NCI-H524 (cell line): ENCODE measurements at places on chromosomes 6 and 20.

GRCh38 chr6:45438849-45439406 lies 61.2 kb upstream of the SUPT3H start:
- DNase-seq: no peak

- DNase-seq: no peak
These were observed 55.1 kb upstream of the HDDC2 start for GRCh38 chr6:125356884-125357283.

GRCh38 chr6:122372647-122373046 lies 26.8 kb upstream of the HSF2 start:
- peak; percentile 29 for DNase-seq

DNA sequence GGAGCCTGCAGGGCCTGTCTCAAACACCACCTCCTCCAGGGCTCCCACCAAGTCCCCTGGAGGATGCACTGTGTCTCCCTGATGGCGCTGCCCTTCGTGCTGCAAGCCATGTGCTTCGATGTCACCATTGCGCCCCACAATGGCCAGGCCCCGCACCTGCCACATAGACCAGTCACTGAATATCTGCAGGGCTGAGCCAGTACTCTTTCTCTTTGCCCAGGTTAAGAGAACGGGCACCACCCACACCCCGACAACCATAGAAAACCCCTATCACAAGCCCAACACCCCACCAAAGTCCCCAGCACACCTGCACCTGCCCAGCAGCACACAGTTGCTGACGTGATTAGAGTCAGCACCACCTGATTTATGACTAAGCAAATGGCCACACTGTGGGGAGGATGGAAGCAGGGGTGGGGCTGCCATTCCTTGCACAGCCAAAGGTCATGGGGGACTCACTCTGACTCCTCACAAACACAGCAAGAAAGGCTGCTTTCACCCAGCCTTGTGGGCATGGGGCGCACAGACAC lies 104.3 kb downstream of the SLC23A2 start:
- peak; percentile 16 for DNase-seq

- no peak for DNase-seq
These were observed 163.4 kb downstream of the MTFR2 start for GRCh38 chr6:136086686-136087085.

DNA sequence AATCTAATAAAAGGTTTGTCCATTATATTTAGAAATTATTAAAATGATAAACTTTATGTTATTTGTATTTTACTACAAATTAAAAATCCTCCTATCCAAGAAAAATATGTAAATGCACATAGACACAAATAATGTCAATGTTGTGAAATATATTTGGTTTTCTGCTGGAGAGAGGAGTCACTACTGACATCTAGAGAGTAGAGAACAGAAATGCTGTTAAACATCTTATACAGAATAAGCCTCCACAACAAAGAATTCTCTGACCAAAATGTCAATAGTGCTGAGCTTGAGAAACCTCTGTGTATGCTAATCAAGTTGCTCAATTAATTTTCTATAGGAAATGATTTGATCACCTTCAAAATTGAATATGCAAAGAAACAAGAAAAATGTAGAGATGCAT lies 12.4 kb downstream of the HTR1B start:
- DNase-seq: no peak

- no peak for DNase-seq
These were observed 84.0 kb downstream of the CFAP61 start for GRCh38 chr20:20136313-20136712.

DNA sequence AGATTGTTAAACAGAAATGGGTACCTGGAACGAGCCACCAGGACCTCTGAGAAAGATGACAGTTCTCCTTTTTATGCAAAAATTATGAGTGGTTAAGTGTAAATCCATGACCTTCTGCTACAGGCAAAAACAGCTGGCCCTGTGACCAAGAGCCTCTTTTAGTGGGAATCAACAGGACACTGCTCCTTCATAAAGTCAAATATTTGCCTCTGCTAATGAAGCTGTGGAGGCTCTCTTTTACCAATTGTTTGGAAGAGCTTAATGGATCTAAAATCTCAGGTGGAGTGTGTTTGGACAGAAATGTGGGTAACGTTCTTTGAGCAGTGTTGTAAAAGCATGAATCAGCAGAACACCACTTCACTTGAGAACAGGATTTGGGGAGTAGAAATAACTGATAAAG lies 117.5 kb upstream of the PCSK2 start:
- DNase-seq: no peak

DNA sequence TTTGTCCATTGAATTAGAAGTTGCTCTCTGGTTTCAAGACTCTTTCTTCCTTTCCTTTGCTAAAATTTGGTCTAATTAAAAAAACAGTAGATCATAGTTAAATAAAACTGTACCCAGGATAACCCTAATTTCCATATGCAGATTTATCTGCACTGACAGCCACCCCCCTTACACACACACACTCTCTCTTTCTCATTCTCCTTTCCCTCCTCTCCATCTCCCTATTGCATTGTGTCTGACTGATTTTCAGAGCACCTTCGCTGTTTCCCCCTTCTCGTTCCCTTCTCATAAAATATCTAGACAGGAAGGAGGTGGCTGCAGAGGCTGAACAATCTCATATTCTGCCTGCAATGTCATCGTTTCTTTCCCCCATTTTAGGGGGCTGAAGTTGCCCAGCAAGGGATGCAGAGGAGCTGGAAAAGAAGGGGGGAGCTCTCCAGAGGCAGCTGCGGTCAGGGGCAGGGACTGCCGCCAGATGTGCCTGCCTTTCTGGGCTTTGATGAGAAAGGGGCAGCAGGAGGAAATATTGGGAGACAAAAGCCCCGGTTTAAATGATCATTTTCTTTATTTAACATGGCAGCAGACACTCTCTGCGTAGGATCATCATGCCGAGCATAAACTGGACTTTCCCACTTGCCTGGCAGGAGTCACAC lies 22.5 kb upstream of the MMS22L start:
- no peak for DNase-seq

- peak; percentile 24 for DNase-seq
These were observed 145.7 kb upstream of the GGTLC1 start for GRCh38 chr20:24134284-24134683.

GRCh38 chr20:62010551-62011402 lies 54.9 kb downstream of the TAF4 start:
- DNase-seq: peak; percentile 40

DNA sequence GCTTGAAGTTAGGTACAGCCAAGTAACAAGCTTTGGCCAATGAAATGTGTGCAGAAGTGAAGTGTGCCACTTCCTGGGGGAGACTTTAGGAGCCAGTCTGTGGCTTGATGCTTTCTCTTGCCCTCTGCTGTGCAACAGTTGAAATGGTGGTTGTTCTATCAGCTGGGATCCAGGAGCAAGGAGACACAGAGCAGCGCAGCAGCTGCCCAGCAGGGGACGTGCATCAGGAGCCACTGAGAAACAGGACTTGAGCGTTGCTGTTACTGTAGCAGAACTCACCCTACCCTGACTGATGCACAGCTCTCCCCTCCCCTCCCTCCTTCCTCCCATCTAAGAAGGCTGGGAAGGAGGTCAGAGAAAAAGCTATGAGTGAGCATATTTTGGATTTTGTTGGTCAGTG lies 18.9 kb upstream of the CCN5 start:
- DNase-seq: peak; percentile 73

- DNase-seq: no peak
These were observed 128.1 kb downstream of the ISM1 start for GRCh38 chr20:13349235-13349604.

- peak; percentile 94 for DNase-seq
These were observed 177.6 kb downstream of the PLCB1 start for GRCh38 chr20:8309634-8310033.

DNA sequence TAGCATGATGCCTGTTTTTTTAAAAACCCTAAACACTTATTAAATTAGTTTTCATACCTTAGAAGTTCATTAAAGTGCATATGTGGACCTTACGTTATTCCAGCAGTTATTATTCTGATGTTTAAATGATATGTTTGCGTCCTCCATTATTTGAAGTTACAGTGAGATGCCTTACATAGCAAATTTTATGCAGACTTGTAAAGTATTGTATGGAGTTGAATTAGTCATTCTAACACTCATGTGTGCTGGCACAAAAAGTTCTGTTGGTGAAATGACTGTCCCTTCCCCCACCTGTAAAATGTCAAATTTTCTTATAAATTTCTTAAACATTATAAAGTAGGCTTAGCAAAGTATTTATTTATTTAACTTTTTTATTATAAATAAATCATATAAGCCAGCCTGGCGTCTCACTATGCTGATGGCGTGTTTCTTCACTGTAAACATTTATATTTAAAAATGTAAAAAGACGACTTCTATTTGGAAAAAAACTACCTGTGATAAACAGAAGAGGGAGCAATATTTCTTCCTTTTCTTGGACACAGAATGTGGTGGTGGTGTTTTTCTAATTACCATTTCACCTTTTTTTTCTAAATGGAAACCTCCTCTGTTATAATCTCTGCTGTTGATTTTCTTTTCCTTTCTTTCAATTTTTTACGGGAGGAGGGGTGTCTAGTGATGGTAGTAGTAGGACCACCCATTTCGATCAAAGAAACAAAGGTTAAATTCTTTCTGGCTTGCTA lies 155.4 kb downstream of the RFPL4B start:
- no peak for DNase-seq

GRCh38 chr6:102115911-102116310 lies 722.4 kb downstream of the GRIK2 start:
- no peak for DNase-seq

DNA sequence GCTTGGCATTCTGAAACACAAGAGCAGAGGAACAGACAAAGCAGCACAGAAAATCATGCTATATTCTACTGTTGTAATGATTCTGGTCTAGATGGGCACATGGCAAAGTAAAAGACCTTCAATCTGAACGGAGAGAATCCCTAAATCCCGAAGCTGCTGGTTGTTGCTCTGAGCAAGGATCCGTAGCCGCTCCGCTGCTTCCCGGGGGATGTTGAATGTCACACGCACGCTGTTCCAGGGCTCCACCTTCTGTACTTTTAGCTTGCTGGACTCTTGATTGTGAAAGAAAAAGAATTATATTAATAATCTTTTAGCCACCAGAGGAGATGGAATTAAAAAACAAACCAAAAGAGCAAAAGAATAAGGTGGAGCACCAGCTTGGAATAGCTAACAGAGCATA lies 49.3 kb downstream of the NCOA6 start:
- DNase-seq: no peak

- DNase-seq: no peak
These were observed 396.4 kb downstream of the BCKDHB start for GRCh38 chr6:80502871-80503270.

- no peak for DNase-seq
These were observed 369.2 kb upstream of the JAG1 start for GRCh38 chr20:11043001-11043400.
